Fibroblast of skin of left biceps (primary cell): ENCODE measurements at places on chromosomes 7 and 10.
A peak's percentile ranks its signal among the peaks of the same experiment; 100 is the strongest.

- no peak for DNase-seq
Observed at GRCh38 chr7:136104269-136104603, 127.1 kb upstream of the MTPN start.

DNA sequence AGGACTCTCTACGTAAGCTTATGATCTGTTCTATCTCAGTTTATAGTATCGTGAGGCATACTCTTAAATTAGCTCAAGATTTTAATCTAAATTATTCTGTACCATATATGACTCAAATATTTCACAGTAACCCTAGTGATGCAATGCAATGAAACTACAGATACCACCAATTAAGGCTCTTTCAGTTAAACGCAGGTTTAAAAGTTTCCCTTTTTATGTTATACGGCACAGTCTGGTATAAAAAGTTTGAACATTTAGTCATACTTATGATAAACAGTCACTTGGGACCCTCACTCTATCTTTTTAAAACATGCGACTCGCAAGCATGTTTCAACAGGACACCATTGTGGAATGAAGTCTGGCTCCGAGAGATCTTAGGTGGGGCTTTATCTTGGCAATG is 107.2 kb downstream of the CDK6 start:
- no peak for DNase-seq

DNA sequence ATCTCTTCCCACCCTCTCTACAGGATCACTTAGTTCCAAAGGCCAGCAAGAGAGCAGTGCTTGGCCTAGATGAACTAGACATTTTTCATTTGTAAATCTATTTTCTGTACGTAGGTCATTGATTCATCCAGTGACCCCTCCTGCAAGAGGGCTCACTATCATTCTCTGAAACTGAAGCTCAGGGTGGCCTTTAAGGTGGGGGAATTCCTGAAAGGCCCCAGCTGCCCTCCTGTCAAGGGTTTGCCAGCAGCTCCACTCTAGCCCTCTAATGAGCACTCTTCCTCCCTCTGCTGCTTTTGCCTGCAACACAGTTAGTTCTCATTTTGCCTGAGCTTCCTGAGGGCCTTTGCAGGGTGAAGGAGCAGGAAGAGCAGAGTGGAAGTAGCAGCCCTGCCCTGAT is 41.2 kb downstream of the LRRC18 start:
- no peak for DNase-seq

GRCh38 chr7:112501801-112502503 is 21.2 kb downstream of the LSMEM1 start:
- DNase-seq = no peak

GRCh38 chr7:158491094-158491493 is 96.5 kb downstream of the PTPRN2 start:
- no peak for DNase-seq

- DNase-seq = no peak
Observed at GRCh38 chr10:6195846-6196245, 6.9 kb upstream of the PFKFB3 start.

DNA sequence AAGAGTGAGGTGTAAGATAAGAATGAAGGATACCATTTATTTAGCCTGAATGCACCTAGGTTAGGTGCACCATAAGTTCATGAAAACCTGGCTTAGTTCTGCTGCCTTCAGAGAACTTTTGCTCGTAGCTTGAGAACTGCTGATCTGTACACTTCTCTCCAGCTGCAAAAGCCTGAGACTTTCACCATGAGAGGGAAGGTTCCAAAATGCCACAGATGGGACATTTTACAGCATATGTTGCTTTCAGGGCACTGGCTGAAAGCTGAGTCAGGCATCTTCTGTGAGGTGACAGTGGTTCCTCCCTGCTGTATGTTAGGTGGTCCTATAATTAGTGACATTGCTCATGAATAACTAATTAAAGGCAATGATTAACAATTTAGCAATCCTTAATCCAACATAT is 298.3 kb downstream of the GALNT17 start:
- no peak for DNase-seq

DNA sequence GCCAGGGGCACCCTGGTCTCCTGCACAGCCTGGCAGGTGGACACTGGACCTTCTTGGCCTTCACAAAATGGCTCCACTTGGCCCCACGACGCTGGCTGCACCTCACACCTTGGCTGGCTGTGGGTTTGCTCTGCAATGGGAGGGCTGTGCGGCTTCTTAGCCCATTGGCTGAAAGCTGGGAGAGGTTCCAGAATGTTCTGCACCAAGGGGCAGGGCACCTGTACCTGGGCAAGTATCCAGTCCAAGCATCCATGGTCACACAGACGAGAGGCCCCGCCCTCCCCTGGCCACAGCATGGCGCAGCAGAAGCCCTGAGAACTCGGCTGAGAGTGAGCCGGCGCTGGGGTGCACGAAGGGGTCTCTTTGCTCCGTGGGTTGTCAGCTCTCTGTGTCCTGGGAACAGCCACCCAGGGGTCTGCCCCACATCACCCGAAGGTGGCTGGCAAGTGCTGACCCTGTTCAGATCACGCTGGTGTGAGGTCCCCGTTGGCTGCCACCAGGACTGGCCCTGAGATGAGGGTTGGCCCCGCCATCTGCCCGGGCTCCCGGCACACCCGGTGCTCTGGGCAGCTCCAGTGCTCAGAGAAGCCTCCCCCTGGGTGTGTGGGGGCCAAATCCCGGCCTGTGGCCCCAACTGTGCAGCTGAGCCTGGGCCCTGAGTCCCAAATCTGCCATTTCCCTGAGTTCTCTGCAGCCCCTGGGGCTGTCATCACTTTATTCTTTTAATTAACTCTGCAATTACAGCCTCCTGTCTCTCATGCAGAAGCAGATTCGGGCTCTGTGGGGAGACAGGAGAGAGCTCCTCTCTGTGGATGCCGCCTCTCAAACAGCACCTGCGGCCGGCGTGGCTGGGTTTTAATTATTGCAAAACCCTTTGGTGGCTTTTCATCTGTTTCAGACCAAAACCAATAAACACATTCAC is 19.4 kb upstream of the ADGRA1 start:
- no peak for DNase-seq

GRCh38 chr10:99917963-99918825 is 91.6 kb downstream of the DNMBP start:
- DNase-seq = no peak

DNA sequence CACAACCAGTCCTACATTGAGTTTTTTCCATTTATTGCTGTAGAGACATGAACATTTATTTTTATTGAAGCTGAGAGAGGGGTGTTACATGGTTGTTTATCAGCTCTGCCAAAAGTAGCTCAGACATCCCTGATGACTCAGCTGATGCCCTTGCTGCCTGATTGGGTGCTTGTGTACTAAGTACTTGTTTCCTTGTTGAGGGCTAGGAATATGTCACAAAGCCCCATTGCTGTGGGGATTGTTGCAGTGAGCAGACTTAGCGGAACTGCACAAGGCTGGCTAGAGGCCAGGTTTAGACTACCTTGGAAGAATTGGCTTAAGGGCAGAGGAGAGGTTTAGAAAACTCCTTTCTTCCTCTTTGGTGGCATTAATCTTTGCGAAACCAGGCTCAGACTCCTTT is 110.6 kb downstream of the AUTS2 start:
- DNase-seq = no peak

GRCh38 chr7:21140622-21141021 is 287.3 kb upstream of the SP4 start:
- DNase-seq = no peak

GRCh38 chr7:128703609-128704241 is 31.6 kb downstream of the GARIN1A start:
- peak; percentile 13 for DNase-seq

DNA sequence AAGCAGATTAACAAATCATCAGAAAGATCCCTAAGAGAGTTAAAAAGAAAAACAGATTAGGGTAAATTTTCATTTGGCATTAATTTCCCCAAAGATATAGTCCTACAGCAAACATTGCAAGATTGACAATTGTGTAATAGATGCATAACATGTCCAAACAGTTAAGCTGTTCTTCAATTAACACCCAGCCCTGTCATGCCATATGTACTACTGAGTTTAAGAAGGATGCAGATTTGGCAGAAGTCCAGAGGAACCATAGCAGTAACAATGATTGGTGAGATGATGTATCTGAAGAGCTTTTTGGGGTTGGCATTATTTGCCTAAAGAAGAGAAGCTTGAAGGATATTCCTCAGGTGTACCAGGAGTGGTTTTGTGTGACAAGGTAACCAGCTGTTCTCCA is 287.6 kb downstream of the LRMDA start:
- DNase-seq = no peak

DNA sequence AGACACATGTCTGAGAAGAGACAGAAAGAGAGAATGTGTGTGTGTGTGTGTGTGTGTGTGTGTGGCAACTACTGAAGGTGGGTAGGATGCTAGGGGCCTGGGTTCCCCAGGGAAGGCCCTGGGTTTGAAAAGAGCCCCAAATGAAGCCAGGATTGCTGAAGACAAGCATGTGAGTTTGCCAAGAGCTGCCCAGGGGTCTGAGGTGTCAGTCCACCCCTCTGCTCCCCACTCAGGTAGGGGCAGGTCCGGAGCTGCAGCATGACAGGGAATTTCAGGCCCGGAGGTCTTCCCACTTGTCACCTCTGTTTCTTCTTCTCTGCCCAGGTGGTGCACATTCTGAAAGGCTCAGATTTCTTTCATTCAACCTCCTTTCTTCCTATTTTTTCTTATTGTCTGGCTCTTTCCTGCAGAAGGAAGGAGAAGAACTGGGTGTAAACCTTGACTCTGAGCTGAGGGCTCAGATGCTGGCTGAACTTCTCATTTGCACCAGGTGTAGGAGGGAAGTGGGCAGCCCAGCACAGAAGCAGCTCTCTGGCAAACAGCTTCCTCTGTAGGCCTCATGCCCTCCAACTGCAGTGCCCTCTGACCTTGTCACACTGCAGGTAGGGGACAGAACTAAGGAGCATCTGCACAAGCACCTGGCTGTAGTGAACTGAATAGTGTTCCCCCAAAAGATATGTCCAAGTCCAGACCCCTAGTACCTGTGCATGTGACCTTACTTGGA is 79.6 kb upstream of the LRRC4 start:
- DNase-seq = no peak

DNA sequence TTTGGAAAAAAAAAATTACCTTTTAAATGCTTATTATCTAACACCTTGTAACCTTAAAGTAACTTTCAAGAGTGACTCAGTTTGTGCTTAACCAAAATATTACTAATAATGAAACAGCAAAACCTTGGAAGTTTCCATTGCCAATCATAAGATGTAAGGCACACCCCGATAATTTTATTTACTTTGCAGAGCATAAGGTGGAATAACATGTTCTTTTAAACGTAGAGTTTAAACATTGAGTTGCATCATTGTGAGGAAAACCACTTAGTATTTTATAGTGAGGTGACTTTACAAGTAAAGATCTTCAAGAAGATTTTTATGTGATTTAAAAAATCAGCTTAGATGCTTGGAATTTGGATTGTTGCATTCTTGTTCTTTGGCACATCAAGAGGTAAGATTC is at the start of gene PNLIPRP3:
PNLIPRP3 (plus strand) TSS at position 177 of the 400 bp plus-strand sequence; CDS start at position 343, 166 bp downstream.
- no peak for DNase-seq

DNA sequence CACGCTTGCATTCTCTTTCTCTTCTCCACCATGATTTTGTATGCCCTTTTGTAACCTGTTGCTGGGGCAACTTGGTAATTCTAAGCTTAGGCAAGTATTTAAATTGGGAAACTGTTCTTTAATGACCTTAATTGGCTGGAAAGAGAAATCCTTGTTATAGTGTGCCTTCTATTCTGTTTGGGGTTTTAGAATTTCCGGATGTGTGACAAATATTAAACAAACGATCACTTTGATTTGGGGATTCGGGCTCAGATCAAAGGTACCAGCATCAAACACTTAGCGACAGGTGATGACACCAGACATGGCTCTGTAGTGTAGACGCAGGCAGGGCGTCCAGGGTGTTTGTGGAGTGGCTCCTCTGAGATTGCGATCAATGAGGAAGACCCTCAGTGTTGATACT is 55.0 kb downstream of the RAB11FIP2 start:
- DNase-seq = no peak

- DNase-seq = no peak
Observed at GRCh38 chr10:122990278-122990677, 10.1 kb downstream of the PSTK start.

- DNase-seq = no peak
Observed at GRCh38 chr7:77330169-77330882, 85.8 kb downstream of the GSAP start.

DNA sequence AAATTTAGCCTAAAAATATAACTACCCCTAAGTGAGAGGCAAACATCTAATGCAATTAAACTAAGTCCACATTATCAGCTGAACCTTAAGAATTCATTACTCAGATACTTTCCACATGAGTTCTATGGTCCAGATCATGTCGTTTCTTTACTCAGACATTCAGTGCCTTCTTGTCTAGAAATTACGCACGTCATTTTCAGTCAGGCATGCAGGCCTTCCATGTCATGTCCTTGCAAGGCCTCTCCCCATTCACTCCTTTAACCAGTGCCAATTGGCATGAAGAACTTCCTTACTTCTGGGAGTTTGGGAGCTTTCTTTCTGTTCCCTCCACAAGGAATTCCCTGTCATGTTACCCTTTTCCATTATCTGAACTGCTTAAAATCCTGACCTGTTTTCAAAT is 118.8 kb downstream of the NRP1 start:
- no peak for DNase-seq
